Cerebellar nuclear complex (tissue), 1 donor: ENCODE measurements at places on chromosomes 5 and 9.
A peak's percentile ranks its signal among the peaks of the same experiment; 100 is the strongest.

- no peak for DNase-seq
These were observed 31.6 kb downstream of the DTWD2 start for GRCh38 chr5:118956727-118957126.

DNA sequence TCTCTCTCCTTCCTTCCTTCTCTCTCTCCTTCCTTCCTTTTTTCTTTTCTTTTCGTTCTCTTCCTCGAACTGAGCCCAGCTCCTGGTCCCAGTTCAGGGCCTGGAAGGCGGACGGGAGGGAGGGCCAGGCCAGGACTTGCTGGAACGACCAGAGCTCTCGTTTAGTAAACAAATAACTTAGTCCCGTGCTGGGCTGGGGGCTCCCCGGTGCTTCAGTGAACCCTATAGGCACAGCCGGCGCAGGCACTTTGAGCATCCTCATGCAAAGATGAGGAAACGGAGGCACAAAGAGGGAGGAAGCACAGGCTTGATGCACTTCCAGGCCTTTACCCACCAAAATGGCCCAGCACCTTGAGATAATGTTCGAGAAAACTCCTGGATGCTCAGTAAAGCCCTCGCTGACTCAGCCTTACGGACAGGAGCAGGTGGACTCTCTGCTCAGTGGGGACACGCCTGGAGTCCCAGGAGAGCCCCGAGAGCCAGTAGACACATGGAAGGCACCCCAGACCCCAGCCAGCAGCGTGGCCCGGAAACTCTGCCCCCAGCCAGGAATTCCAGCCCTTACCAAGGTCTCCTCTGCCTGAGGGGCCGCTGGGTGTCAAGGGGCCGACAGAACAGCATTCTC lies 18.8 kb downstream of the FAM163B start:
- DNase-seq, result no peak

DNA sequence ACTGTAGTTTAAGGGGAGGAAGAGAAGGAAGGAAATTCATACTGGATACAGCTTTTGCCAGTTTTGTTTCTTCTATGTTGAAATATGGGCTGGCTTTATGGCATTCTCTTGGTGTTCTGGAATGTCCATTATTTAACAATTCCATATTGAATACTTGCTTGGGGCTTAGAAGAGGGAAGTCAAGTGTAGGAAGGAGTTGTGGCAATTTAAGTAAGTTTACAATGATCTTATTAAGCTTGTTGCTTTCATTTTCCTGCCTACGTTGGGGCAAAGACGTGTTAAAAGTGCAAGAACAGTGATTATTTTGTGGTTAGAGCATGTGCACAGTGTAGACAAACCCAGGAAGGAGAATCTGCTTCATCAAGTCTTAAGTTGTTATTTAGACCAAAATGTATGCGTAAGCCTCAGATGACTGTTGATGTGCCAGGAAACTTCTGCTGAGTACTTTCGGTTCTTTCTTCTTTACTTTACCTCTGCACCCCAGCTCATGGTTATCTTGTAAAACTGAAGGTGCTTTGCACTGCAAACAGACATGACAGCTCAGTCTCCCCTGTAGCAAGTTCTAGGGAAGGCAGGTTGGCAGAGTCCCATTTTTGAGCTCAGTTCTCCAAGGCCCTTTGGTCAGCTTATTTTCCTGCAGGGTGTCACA lies 75.8 kb downstream of the F2RL2 start:
- DNase-seq, result no peak

- DNase-seq, result no peak
These were observed 62.1 kb downstream of the BASP1 start for GRCh38 chr5:17279487-17279886.

GRCh38 chr5:171317230-171317629 lies 8.2 kb downstream of the TLX3 start:
- DNase-seq, result peak; percentile 12

GRCh38 chr5:647311-647710 lies 35.2 kb downstream of the CEP72 start:
- no peak for DNase-seq

- no peak for DNase-seq
These were observed 199.6 kb upstream of the RGMB start for GRCh38 chr5:98573834-98574320.

- DNase-seq, result no peak
These were observed 95.9 kb downstream of the KCNIP1 start for GRCh38 chr5:170599756-170600155.

- no peak for DNase-seq
These were observed 264.7 kb downstream of the NSG2 start for GRCh38 chr5:174310243-174310642.

GRCh38 chr5:72134226-72134899 lies 27.1 kb downstream of the MAP1B start:
- DNase-seq, result no peak
